ENCODE measurements at places on chromosomes 4 and X. TPM values are rescaled to one million over a fixed set of nuclear protein-coding genes. Genes with fewer than 3 reads are reported as not detected.

DNA sequence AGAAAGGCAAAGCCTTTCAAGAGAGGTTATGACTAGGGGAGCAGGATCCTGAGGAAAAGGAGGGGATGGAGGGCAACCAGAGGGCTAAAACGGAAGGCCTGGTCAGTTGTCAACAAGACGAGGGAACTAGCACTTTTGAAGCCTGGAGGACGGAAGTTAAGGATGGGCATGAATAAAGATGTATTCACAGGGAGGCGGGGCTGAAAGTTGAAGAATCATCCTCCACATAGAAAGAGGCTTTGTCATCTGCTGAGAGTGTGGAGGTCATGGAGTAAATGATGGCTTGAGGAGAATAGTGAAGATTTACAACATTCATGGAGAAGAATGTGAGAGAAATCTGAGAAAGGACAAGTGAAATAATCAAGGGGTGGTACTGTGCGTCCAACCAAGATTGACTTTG lies 137.5 kb downstream of the MAGEB17 start:
- H3K4me1 ChIP-seq, result no peaks in the 10 kb centered on the region
- no peak overlapping the region for H3K27ac ChIP-seq
- no peak for DNase-seq
- H3K27me3 ChIP-seq, result no peaks in the 10 kb centered on the region
- no peaks in the 10 kb centered on the region for H3K36me3 ChIP-seq

MAGEE2 gene
- not detected for total RNA-seq

DNA sequence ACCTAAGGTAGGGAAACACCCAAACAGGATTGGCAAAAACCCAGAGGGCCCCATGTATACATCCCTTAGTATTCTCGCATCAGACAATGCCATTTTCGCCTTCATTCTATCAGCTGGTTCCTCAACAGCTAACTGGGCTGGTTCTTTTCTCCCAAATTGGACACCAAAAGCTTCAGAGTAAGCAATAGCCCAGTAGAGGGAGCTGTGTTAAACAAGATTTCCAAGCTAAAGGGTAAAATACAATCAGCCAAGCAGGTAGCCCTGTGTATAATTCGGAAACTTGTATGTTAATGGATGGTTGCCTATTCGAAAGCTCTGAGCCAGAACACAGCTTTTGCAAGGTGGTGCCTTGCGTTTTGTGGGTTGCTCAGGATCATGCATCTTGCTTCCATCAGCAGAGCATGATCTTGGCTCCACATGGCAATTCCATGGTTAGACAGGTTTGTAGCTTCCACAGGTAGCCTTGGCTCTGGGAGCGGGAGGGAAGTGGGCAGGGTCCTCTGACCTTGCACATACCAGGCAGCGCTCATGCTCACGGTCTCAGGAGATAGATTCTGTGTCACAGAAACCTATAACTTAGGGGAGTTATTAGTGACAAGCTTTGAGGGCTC lies 115.2 kb upstream of the LNX1 start:
- no peak for DNase-seq
- no peak overlapping the region for H3K4me3 ChIP-seq
- no peaks in the 10 kb centered on the region for H3K4me1 ChIP-seq
- no peaks in the 10 kb centered on the region for H3K27me3 ChIP-seq
- H3K27ac ChIP-seq, result no peak overlapping the region
- no peaks in the 10 kb centered on the region for H3K36me3 ChIP-seq

CLNK gene
- total RNA-seq, result 0.30 TPM

DNA sequence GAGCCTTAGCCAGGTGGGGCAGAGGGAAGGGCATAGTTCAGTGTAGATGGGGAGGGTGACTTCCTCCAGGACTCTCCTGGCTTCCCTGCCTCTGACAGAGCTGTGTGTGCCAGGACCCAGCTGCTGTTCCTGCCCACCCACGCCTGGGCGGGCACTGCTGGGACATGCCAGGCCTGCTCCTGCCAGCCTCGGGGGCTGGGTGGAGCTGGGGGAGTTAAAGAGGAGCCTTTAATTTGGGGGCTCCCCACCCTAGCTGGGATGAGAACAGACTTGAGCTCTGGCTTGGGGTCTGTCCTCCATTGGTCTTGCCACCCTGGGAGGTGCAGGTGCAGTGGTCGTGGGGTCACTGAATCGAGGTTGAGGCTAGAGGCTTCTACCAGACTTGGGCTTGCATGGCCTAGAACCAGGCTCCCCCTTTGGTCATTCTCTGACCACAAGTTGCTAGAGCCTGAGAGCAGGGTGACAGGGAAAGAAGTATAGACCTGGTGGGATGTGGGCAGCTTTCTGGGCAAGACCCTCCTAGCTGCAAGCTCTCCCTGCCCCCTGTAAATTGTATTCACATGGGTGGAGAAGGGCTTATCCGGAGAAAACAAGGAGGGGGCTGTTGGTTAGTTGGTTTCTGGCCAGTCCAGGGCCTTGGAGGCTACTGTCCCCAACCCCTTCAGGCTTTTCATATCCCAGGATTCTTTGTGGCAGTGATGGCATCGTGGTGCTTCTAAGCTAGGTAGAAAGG lies 5.7 kb downstream of the EFNB1 start:
- no peak for DNase-seq
- no peaks in the 10 kb centered on the region for H3K27me3 ChIP-seq
- no peak overlapping the region for H3K4me3 ChIP-seq
- H3K27ac ChIP-seq, result no peak overlapping the region
